Stimulated activated CD4-positive, alpha-beta T cell treated with anti-CD3 and anti-CD28 coated beads, TNF-alpha, amount 100 ng/mL, for 24 hours (primary cell): ENCODE measurements at places on chromosomes 2 and 18.

DNA sequence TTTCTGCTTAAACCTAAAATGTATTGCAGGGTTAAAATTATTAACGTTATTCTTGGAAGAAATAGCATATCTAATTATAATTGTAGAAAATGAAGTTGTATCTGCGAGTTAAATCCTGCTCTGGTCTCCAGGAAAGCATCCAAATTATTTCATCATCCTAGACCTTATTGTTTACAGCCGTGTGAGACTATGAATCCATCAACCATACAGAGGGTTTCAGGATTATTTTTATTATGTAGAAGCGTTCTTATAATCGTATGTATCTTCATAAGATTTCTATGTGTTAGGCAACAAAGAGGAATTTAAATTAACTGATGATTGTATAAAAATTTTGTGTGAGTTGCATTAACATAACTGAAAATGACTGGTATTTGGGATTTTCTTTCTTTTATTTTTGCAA lies 14.5 kb upstream of the DSC3 start:
- DNase-seq: no peak

- DNase-seq: no peak
Observed at GRCh38 chr18:40056079-40056692, 1898.8 kb upstream of the PIK3C3 start.

DNA sequence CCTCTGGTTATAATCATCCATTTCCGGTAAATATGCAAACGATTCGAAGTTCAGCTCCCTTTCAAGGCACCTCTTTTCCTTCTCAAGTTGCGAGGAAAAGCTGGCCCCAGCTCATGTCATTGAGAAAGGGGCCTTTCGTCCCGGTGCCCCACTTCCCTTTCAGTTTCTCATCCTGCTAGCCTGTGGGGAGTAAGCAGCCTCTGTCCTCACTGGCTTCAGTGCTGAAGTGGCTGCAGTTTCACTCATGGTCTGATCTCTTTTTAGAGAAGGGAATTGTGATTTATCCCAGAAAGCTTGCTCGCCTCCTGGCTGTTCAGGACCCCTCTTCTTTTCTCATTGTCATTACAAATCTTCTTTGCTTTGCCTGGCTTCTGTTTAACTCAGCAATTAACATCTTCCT lies 207.5 kb downstream of the NR4A2 start:
- no peak for DNase-seq

DNA sequence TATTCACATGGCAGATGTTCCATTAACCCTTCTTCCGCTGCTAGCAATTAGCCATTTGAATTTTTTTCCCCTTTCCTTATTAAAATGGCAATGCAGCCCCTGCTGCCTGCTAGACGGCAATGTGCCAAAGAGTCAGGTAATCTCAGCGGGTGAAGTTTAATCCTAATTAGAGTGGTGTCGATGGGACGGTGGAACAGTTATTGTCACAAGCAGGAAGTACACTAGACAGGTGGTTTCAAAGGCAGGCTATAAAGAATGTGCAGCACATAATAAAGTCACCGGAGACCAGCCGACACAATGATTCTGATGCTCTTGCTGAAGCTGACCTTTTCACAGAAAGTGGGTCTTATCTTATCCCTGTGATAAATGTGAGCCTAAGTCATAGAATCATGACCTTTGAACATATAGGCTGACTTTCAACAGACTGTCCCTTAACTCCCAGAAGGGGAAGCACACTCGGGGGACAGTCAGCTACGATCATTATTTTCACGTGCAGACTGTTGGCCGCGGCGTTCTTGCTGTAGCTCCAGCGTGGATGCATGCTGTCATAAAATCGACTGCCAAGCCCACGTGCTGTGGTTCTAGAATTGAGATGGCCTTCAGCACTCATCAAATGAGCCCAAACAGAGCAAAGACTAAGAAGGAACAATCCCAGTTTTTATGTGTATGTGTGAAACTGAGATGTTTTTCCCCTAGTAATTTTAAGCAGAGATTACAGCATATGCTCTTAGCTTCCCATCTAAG lies 926.2 kb upstream of the SOX11 start:
- no peak for DNase-seq

GRCh38 chr18:51390702-51391101 lies 193.2 kb upstream of the MEX3C start:
- DNase-seq: no peak

GRCh38 chr2:128236491-128237035 lies 82.1 kb downstream of the HS6ST1 start:
- DNase-seq: no peak

- no peak for DNase-seq
Observed at GRCh38 chr2:1572638-1573037, 159.4 kb downstream of the TPO start.

GRCh38 chr2:196967116-196967515 lies 40.6 kb upstream of the PGAP1 start:
- DNase-seq: no peak

DNA sequence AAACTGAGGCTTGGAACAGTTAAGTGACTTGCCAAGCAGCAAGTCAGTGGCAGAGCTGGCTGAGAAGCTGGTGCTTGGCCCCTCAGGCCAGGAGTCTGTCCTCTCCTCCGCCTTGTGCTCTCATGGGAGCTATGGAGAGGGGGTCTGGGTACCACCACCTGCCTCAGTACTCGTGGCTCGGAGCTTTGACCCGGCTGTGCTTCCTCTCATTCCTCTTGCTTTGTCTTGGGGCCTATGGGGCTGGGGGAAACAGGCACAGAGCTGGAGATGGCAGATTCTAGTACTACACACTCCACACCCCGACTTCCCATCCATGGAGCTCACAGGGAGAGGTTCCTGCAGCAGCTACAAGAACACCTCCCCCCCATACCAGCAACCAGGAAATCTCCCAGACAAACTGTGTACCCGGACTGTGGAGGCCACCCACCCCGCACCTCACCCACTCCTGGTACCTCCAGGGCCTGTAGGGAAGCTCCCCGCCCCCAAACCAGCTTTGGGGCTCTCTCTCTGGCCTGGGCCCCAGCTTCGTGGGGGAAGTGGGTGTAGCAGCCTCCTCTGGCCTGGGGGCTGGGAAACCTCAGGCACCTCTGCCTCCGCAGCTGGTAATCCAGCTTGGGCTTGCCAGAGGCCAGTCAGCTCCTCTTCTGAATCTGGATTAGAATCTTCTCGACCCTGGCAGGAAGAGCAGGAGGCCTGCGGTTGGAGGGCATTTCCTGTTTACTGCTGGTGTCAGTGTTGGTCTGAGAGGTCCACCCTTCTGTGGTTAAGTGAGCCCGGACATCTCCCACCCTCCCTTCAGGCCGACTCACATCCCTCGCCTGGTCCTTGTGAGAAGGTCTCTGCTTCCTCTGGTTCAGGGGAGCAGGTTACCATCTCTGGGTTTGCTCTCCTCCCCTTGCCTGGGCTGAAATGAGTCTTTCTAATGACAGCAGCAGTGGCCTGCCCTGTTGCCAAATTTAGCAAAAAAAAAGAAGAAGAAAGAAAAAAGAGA lies 22.3 kb upstream of the RHOB start:
- DNase-seq: no peak

DNA sequence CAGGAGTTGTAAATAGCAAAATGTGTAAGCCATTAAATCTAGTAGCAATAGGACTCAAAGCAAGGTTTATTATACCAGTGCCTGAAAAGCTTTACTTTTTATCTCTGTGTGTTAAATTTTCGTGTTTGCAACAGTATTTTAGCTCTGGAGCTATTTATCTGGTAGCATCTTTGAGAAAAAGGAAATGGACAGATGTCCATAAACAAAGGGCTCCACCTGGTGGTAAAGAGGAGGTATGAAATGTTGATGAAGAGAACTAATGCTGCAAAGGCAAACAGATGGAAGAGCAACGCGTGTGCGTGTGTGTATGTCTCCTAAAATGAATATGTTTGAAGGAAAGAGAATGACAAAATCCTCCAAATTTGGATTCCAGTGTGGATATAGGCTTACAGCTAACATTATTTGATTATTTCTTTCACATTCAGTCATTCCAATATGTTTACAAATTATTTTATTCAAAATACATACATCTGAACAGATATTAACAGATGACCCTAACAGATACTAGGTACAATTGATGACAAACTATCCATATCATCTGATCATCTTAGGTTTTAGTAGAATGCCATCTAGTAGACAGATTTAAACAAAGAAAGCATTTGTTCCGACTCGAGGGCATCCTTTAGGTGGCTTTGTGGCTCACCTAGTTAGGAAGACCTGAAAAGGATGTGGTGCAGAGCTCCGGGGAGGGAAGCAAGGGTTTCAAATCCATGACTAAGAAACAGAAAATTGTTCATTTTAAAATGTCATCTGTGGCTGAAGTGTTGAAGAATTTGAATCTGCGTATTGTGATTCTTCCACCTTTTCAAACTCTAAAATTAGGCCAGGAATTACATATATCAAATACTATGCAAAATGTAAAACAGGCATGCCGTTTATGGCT lies 383.3 kb downstream of the MTX2 start:
- no peak for DNase-seq

- no peak for DNase-seq
Observed at GRCh38 chr2:172086241-172087206, 1.2 kb downstream of the DLX1 start.

DNA sequence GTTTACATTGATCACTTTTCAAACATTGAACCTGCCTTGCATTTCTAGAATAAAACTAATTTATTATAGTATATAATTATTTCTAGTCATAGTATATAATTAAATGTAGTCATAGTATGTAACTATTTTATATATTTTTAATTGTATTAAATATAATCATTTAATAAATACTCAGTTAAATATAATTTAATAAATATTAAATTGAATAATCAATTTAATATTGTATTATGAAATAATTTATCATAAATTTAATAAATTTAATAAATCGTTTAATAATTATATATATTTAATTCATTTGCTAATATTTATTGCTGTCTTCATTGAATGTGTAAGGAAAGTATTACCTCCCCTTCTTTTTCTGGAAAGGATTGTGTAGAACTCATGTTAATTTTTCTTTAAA lies 225.6 kb upstream of the NRP2 start:
- DNase-seq: no peak

DNA sequence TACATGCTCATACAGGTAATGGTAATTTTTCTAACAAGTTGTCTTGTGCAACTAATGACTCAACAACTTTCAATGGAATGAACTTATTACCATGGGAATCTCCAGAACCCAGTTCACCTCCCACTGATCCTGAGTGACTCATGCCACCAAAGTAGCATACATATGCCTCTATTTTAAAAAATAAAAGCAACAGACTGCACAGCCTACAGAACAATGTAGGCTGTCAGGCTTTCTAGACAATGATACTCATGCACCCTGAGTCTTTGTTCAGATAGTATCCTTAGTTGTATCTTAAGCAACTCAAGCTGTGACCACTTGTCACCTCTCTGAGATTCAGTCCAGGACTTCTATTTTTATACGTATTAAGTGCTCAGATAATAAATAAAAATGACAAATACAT lies 531.0 kb upstream of the SETBP1 start:
- no peak for DNase-seq

- no peak for DNase-seq
Observed at GRCh38 chr2:157052685-157053224, 204.8 kb upstream of the GALNT5 start.

DNA sequence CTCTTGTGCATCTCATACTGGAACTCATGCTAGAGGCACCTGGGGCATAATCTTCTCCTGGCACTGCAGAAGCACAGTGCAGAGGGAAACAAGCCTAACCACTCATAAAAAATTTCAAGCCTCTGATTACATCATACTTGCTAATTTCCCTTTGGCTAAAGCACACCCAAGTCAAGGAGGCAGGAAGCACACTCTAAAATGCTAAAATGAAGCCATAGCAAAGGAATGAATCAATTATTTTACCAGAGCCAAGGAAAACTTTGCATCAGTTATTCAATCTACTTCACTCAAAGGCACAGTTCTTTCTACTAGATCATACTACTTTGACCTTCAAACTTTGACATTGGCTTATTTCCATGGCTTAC lies 79.6 kb upstream of the SPOPL start:
- DNase-seq: no peak

- no peak for DNase-seq
Observed at GRCh38 chr2:74915743-74916142, 42.7 kb upstream of the POLE4 start.

GRCh38 chr2:21452678-21453077 lies 328.9 kb downstream of the TDRD15 start:
- DNase-seq: no peak

GRCh38 chr2:109213646-109214433 lies 84.8 kb downstream of the SH3RF3 start:
- peak; percentile 17 for DNase-seq

GRCh38 chr2:235232449-235233433 lies 261.1 kb upstream of the AGAP1 start:
- DNase-seq: no peak

- no peak for DNase-seq
Observed at GRCh38 chr2:66781804-66782203, 346.9 kb downstream of the MEIS1 start.

DNA sequence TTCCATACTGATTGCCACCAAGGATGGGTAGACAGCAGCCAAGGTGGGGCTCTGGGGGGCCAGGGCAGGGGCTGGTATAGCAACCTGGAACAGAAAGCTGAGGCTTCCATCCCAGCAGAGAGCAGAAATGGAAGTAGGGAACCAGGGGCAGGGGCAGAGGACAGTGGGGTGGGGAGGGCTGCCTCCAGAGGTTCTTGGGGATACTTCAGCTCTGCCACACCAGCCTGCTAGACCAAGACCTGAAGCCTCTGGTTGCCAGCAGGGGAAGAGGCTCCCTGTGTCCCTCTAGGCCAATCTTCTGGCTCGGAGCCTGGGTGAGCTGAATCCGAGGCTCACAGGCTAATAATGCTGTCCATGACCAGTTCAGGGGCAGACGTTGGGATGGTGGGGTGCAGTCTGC lies 329.0 kb downstream of the DYSF start:
- no peak for DNase-seq

GRCh38 chr2:127217470-127218325 lies 2.4 kb downstream of the CYP27C1 start:
- no peak for DNase-seq

DNA sequence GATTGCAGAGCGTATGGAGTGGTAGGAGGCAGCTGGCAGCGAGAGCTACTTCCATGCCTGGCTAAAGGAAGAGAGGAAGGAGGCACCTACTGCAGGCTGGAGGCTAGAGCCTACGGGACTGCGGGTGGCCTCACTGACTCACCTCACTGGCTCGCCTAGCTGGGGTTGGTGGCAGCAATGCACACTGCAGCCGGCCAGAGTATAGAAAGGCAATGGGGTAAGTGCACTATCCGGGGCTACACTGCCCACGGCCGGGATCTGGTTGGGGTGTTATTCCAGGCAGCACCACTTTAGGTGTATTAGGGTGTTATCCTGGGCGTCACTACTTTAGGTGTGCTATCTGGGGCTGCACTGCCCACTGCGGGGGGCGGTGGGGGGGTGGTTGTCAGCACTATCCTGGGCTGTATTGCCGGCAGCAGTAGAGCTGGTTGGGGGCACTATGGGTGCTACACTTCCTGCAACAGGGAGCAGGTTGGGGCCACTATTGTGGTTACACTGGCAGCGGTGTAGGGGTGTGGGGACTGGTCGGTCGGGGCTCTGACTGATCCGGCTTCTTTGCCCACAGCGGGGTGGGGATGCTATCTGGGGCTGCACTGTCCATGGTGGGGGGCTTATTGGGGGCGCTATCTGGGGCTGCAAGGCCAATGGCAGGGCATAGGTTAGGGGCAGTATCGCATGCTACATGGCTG lies 33.3 kb upstream of the ANKRD62 start:
- DNase-seq: no peak
